ENCODE measurements at places on chromosomes 3 and 15. TPM values are rescaled to one million over a fixed set of nuclear protein-coding genes. Genes with fewer than 3 reads are reported as not detected.

The IGSF11 gene
- 0.11 TPM for total RNA-seq

The EPHA3 gene
- 25.6 TPM for total RNA-seq

The TMC3 gene
- not detected for total RNA-seq

The CFAP161 gene
- total RNA-seq, result 0.08 TPM

The INSYN1 gene
- total RNA-seq, result 2.6 TPM

Data from A375 (cell line).